ENCODE measurements at places on chromosomes 16 and 17.

DNA sequence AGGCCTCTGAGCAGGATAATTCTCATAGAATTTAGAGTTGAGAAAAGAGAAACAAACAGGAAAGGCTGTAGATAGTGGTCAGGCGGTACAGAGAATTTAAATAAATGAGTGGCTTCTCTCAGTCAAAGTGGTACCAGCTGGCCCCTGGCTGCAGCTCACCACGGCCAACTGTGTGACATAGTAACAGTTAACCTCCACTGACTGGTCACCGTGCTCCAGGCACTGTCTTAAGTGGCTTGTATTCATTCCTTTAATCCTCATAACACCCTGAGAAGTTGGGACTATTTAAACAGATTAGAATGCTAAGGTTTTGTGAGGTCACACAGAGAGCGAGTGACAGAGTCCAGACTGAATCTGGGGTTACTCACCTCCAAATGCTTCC lies 108.9 kb downstream of the GNAO1 start:
- DNase-seq: no peak

DNA sequence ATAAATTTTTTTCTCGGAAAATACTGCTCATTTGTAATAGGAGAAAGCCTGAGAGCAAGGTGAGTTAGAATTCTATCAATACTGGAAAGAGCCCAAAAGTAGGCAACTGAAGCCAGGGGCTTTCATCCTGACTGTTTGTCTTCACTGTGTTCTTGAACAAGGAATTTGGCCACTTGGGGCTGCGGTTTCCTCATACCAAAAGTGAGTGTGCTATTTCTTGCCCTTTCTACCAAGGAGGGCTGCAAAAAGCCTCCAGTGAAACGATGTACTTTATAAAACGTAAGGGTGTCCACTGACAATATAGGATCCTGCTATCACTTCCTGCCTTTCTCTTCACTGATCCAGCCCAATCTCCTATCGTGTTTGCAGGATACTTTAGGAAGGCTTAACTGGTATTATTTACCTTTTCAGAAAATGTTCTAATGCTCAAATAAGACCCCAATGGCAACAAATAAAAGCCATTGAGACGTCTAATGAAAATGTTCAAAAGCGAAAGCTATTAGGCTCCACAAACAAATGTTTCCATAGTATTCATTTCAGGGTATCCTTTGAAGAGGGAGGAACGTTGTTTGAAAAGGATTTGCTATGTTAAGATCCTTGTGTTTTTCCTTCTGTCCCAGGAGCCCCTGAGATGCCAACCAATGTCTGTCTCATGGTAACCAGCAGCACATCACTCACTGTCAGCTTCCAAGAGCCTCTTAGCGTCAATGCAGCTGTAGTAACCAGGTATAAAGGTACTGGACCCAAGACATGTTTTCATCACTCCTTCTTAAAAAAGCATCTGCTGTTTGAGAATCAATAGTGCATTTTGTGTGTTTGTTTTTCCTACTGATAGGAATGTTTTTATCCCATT lies 219.3 kb upstream of the NOG start:
- DNase-seq: no peak

DNA sequence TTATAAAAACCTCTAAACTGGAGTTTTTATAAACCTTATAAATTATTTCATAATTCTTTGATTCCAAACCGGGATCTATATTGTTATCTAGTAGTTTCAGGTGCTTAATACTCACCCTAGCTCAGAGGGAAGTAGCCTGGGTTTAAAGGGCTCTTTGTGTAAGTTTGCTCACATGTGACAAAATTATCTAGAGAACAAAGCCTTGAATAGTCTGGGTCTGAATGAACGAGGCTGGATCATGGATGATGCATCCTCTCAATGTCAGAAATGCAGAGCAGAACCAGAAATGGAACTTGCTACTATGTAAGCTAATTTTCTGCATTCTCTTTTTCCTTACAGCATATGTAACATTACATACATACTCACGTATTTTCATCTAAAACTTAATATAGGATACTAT lies 103.9 kb upstream of the NETO2 start:
- DNase-seq: no peak

GRCh38 chr17:31572341-31572740 lies 180.9 kb downstream of the RAB11FIP4 start:
- DNase-seq: no peak

DNA sequence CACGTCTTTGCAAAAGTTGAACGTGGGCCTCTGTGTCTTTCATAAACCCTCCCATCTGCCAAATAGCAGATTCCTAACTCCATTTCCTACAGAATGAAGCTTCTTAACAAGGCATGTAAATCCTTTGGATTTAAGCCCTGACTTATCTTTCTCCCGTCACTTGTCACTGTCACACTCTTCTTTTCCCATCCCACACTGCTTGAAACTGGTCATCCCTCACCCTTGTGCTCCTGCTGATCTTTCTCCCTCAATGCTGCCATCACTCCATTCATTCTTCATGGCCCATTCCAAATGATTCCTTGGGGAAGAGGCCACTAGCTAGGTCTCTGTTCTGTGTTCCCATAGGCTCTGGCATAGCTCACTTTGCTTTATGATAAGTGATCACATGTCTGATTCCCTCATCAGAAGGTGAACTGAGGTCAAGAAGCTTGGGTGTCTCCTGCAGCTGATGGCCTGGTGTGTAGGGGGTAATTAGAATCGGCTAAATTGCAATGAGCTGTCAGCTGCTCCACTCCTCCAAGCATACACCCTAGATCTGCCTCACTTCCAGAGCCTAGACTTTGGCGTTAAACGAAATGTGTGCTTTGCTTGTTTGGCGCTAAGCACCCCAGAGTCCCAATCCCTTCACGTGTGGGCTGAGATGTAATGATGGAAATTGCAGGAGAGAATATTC lies 61.7 kb downstream of the PECAM1 start:
- DNase-seq: no peak

GRCh38 chr17:10821054-10821453 lies 16.8 kb downstream of the PIRT start:
- DNase-seq: no peak

- no peak for DNase-seq
Observed at GRCh38 chr17:69672924-69673323, 258.4 kb downstream of the MAP2K6 start.

DNA sequence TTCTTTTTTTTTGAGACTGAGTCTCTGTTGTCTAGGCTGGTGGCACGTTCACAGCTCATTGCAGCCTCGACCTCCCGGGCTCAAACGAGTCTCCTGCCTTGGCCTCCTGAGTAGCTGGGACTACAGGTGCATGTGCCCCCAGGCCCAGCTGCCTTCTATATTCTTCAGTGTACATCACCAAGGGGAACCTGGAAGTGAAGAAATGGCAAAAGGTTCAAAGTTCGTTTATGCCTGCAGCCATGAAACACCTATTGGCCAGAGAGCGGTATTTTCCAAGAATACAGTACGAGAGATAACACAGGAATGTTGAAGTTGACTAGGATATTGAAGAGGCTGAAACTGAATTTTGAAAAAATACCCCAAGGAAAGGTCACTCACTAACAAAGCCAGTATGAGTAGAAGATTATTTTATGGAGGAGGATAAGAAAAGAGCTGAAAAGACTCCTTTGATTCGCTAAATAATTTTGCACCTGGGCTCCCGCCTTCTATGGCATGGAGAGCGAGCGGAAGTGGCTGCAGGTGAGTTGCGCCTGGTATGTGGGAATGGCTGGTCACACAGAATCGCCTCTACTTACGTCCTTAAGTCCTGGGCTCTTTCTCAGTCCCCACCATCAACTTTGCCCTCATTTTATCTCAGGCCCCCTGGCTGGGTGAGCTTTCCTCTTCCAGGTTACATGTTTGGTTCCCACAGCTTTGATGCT lies 9.8 kb downstream of the ST6GALNAC1 start:
- DNase-seq: no peak

DNA sequence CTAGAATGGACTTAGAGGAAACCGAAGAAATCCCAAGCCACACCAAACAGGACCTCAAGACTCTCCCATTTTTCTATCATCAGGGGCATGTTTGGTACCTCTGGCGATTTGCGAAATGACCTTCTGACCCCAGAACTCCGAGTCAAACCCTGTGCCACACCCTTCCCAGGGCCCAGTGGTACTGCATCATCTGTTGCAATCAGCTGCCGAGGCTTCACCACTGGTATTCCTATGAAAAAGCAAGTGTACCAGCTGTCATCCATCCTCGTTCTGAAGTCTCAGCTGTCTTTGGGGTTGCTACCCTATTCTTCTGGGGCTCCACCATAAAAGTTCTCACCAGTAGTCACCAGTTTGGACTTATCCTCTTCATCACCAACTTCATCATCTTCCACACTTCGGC lies 2.3 kb upstream of the RSKR start:
- DNase-seq: no peak

GRCh38 chr17:64348666-64349065 lies 42.0 kb downstream of the PECAM1 start:
- DNase-seq: no peak

All from activated T-helper 9 cell treated with anti-CD3 and anti-CD28 coated beads, Interleukin-2, amount 50 U/mL, for 16 hours (primary cell).